ENCODE measurements at places on chromosomes 1 and 21. TPM values are rescaled to one million over a fixed set of nuclear protein-coding genes. Genes with fewer than 3 reads are reported as not detected.
A peak's percentile ranks its signal among the peaks of the same experiment; 100 is the strongest.

Gene TNNI3K
- 1.3 TPM for total RNA-seq

- DNase-seq, result no peak
- H3K4me3 ChIP-seq, result no peak overlapping the region
- no peaks in the 10 kb centered on the region for H3K36me3 ChIP-seq
- H3K27me3 ChIP-seq, result no peaks in the 10 kb centered on the region
- H3K4me1 ChIP-seq, result no peaks in the 10 kb centered on the region
Observed at GRCh38 chr1:93811326-93812065, 67.5 kb downstream of the DNTTIP2 start.

DNA sequence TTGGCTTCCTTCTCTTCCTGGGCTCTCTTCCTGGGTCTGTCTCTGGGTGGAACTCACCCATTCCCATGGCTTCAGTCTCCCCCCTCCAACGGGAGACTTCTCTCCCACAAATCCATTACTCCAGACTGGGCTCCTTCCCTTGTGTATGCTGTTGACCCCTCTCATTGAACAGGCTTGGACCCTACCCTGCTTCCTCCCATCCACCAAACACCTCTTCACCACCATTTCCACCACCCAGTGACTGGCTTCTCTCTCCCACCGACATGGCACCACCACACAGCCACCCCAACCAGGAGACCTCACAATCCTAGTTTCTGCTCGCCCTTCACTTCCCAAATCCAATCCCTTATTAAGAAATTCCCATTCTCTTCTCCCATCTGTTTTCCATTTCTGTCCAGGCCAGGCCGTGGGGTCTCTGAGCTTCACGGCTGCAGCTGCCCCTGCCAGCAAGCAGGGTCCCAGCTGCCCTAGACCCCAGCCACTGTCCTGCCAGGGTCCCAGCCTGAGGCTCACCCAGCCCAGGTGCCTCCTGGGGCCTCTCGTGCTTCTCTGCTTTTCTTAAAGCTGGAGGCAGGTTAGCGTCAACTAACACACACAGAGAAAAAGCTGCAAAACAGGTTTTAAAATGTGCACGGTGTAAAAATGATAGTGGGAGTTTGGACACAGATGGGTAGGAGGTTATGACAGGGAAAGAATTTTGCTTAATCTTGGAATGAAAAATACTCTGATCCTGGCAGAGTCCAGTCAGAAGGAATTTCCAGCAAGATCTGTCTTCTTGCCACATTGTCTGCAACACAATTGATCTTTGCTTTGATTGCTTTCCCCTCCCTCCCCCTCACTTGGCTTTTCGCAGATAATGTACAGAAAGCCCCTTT is 383.8 kb upstream of the VAMP3 start:
- H3K36me3 ChIP-seq, result no peaks in the 10 kb centered on the region
- peak overlapping the region; percentile 37 for H3K27ac ChIP-seq
- peak; percentile 13 for DNase-seq
- no peaks in the 10 kb centered on the region for H3K27me3 ChIP-seq
- H3K4me1 ChIP-seq, result peaks cover 14% of the 10 kb centered on the region

Gene BNIPL
- 17.0 TPM for total RNA-seq

DNA sequence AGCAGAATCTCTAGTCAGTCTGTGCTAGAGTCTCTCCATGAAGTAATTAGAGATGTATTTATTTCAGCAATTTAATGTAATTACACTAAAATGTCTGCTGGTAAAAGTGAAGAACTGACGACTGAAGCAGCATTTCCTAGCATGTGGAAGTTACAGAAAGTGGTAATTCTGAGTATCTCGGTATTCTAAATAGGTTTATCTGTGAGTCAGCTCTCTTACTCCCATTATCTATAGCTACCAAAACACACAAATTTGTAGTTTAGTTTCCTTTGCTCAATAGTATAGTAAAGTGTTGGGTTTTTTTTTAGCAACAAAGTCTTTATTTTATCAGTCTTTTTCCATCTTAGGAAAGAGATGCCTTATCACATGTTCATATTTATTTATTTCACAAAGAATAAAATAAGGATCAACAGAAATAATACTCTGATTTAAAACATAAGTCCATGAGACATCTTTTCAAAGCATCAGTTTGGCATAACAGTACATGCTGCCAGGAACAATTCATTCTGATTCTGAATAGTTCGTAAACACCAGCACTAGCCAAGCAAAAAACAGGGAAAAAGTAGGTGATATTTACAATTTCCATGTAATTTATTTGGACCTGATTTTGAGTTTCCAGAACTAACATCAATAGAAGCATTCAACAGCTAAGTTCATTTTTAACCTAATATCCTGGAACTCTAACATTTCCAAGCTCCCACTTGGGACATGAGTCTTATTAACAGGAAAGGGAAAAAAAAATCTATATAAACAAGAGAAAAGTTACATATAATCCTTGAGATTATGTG is 76.3 kb downstream of the KCNT2 start:
- peak overlapping the region; percentile 22 for H3K27ac ChIP-seq
- H3K4me1 ChIP-seq, result no peaks in the 10 kb centered on the region
- H3K27me3 ChIP-seq, result no peaks in the 10 kb centered on the region
- no peaks in the 10 kb centered on the region for H3K36me3 ChIP-seq
- DNase-seq, result no peak

Measured in breast epithelium (tissue), 4 donors.